ENCODE measurements at places on chromosomes 7 and 10.

DNA sequence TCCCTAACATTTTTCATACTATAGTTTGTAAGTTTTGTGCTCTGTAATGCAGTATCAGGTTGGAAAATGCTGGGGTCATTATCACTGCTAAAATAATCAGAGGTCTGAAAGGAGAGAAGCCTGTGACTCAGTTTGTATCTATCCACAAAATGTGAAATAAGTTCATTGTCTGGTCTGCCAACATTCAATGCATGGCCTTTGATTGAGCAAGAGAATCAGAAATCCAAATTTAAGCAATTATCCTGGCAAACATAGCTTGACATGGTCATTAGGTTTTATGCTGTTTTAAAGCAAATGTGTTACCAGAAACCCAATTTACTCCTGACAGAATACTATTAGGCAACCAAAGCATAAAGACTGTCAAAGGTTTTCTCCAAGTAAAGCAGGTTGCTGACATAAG is 709.7 kb upstream of the SEMA3D start:
- no peak for DNase-seq

GRCh38 chr7:70540641-70541040 is 591.3 kb upstream of the GALNT17 start:
- DNase-seq = no peak

DNA sequence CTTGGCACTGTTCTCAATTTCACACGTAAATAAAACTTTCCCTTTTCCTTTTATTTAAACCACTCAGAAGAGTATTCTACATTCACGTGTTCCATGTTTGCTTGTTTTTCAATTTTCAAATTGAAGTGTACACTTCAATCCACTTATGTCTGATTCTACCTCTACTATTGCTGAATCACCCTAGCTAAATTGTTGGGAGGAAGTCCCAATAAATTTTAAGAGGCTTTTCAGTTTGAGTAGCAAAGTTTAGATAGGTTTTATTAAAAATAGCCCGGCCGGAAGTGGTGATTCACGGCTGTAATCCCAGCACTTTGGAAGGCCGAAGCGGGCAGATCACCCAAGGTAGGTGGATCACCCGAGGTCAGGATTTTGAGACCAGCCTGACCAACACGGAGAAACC is 1414.7 kb upstream of the CELF2 start:
- DNase-seq = no peak

- no peak for DNase-seq
Observed at GRCh38 chr10:8245131-8245813, 190.8 kb downstream of the GATA3 start.

Measured in NCI-H345 (cell line).